ENCODE measurements at places on chromosomes 7 and 10.

DNA sequence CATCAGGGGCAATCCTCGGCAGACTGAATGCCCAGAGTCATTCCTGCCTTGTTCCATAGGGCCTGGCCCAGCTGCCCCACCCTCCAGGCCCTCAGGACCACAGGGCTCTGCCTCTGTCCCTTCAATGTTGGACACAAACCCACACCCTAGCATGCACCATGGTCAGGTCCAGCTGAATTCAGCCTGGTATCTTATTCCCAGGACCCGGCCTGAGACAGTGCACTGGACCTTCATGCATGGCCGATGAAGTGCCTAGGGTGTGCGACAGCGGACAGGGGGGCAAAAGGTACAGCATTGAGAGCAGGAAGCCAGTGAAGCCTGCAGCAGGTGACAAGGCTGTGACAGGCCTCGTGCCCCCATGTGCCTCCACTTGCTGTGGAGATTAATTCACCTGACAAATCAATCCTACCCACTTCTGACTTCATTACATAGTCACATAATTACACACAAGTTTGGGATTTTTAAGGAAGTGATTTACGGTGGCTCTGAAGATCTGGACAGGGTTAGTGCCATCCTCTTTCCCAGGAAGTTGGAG lies 261.9 kb downstream of the GRID1 start:
- DNase-seq, result no peak

DNA sequence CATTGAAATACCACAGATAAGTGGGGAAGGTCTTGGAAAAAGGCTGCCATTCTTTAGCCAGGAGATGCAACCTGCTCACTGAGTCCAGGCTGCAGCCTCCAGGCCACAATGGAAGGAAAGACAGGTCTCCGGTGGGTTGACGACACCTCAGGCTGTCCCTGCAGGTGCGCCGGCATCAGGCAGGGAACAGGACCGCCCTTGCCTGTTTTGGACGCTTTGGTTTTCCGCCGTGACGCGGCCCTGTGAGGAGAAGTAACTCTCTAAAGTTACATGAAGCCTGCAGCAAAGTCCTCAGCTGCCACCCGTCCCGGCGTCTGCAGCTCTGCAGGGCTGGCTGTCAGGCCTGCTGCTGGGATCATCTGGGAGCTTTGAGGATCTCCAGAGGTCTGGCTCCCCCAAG lies 147.0 kb downstream of the WDR37 start:
- DNase-seq, result no peak

GRCh38 chr10:107585630-107586029 lies 421.1 kb upstream of the SORCS1 start:
- no peak for DNase-seq

- DNase-seq, result no peak
Observed at GRCh38 chr7:86904949-86905834, 154.3 kb downstream of the ELAPOR2 start.

GRCh38 chr10:131703941-131704340 lies 196.9 kb upstream of the PPP2R2D start:
- DNase-seq, result no peak

GRCh38 chr10:35668865-35669650 lies 27.0 kb upstream of the FZD8 start:
- DNase-seq, result no peak

DNA sequence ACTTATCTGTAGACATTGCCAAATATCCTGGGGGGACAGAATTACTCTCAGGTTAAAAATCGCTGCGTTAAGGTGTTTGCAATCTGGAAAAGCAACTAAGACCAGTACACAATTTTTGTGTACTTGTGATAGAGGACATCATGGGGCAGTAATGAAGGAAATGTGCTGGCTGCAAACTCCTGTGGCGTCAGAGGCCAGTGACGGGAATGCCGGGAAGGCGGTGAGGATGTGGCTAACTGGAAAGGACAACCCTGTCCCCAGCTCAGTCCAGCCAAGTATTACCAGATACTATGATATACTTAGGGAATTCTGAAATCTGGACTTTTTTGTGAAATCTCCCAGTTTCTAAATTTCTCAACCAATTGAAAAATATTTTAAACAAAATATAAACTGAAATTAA lies 103.1 kb upstream of the NANOS1 start:
- DNase-seq, result no peak

DNA sequence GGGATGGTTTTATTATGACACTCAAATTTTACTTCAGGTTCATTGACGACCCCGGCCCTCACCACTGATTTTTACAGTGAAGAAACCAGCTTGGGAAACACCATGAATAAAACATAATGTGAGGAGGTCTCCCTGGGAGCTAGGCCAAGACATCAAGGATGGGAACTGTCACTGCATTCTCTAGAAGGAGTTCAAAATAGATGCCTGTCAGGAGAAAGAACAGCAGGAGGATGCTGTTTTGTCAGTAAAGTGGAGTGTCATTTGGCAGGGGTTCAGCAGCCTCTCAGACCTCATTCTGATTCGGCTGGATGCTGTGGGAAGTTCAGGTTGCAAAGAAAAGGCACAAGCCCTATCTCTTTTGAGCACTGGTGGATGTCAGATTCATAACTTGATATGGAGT lies 360.3 kb upstream of the C7orf33 start:
- no peak for DNase-seq

- DNase-seq, result no peak
Observed at GRCh38 chr7:142568435-142569097, 180.7 kb upstream of the PRSS1 start.

DNA sequence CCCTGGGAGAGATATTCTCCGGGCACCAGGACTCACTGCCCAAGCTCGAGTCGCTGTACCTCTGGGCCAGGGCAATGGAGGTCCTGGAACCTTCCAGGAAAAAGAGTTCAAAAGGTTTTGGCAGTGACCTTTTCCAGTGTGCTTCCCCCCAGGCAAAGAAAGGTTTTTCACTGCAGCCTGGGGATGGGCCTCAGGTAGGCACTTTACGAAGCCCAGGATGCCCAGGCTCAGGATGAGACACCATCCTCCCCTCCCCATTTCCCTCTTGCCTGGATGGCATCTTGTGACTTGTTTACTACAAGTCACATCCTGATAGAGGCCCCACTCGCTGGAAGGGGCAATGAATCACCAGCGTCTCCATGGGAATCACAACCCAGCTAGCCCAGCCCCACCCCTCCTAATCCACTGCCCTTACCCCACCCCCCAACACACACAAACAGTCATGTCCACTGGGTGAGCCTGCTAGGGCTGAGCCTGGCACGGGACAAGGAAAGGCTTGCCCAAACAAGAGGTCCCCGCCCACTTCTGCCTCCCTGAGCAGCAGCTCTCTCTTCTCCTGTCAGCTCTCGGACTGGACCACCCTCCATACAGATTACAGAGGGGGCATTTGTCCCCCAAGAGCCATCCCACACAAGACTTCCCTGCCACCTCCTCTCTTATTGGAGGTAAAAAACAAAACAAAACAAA lies 93.8 kb upstream of the SMNDC1 start:
- peak; percentile 11 for DNase-seq

DNA sequence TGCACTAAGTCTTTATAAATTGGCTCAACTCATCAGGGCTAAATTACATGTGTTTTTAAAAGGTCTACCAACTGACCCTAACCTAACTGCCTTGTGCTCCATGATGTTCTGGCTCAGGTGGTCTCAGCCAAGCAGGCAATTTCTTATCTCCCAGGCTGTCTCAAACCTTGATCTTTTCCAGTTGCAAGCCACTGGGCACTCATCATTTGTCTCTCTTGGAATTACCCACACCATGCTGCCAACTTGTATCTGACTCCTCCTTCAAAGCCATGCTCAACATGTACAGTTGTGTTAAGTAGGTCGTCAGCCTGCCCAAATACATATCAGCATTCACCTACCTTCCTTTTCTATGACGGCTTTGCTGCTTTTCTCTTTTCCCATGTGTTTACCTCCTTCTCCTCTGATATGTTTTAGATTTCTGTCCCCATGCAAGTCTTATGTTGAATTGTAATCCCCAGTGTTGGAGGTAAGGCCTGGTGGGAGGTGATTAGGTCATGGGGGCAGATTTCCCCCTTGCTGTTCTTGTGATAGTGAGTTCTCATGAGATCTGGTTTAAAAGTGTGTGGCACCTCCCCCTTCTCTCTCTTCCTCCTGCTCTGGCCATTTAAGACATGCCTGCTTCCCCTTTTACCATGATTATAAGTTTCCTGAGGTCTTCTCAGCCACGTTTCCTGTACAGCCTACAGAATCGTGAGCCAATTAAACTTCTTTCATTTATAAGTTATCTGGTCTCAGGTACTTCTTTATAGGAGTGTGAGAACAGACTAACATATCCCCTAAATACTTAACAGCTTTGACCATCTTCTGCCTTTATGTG lies 130.0 kb downstream of the ELAPOR2 start:
- no peak for DNase-seq
